Mesothelial cell of epicardium (in vitro differentiated cells): ENCODE measurements at places on chromosomes 3 and 15. TPM values are rescaled to one million over a fixed set of nuclear protein-coding genes. Genes with fewer than 3 reads are reported as not detected.

DNA sequence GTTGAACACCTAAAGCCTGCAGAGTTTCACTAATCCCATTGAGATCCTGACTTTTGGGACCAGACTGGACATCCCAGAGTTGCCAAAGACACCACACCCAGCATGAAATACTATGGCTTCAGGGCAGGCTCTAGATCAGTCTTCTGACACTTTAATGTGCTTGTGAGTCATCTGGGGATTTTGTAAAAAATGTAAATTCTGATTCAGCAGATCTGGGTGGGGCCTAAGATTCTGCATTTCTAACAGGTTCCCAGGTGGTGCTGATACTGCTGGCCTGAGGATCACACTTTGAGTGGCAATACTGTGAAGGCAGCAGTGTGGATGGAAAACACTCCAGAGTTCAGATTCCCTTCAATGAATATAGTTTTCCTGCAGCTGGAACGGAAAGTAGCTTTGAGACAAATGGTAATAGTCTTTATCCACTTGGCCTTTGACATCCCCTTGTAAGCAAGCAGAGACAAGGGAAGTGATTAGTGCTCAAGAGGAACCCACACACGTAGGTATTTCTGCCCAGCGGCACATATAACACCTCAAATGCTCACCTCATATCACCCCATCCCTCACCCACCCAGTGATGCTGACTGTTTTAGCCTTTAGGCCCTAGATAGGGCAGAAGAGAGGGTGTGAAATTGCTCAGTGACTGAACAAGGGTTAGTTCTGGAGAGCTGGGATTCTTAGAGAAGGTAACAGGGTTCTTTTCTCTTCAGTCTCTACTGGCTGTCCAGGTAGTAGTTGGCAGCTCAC, 51.5 kb upstream of the GSK3B start:
- peaks cover 30% of the 10 kb centered on the region for H3K4me1 ChIP-seq
- no peaks in the 10 kb centered on the region for H3K36me3 ChIP-seq
- peak overlapping the region; percentile 40 for H3K27ac ChIP-seq
- no peak for DNase-seq
- H3K27me3 ChIP-seq = no peaks in the 10 kb centered on the region
- no peak overlapping the region for H3K4me3 ChIP-seq

The TADA3 gene
- total RNA-seq = 67.2 to 71.0 TPM (median 69.8 TPM) in 3 replicates

DNA sequence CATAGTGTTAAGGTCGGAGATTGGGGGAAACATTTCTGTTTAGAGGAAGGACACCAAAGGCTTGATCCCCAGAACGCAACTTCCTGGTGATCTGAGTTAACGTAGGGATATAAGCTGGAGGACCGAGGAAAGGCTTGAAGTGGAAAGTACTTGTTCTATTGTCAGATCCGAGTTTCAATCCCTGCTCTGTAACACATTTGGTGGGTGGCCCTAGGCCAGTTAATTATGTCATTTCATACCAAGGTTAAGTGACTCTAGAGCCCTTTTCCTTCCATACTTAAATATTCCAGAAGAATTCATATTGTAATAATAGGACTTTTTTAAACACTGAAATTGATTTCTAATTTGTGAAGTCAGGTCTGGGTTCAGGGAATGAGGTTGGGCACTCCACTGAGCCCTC, 80.9 kb downstream of the RPLP1 start:
- no peak for DNase-seq
- no peaks in the 10 kb centered on the region for H3K36me3 ChIP-seq
- H3K27me3 ChIP-seq = peaks cover 20% of the 10 kb centered on the region
- H3K4me1 ChIP-seq = peaks cover 50% of the 10 kb centered on the region
- H3K27ac ChIP-seq = no peak overlapping the region

GRCh38 chr3:152611905-152612304, 223.0 kb upstream of the P2RY1 start:
- H3K4me1 ChIP-seq = peaks cover 10% of the 10 kb centered on the region
- no peak overlapping the region for H3K4me3 ChIP-seq
- no peak for DNase-seq
- no peak overlapping the region for H3K27ac ChIP-seq
- no peaks in the 10 kb centered on the region for H3K36me3 ChIP-seq
- H3K27me3 ChIP-seq = no peaks in the 10 kb centered on the region

The CATSPER2 gene
- total RNA-seq = 6.6 to 11.2 TPM (median 7.8 TPM) in 3 replicates

DNA sequence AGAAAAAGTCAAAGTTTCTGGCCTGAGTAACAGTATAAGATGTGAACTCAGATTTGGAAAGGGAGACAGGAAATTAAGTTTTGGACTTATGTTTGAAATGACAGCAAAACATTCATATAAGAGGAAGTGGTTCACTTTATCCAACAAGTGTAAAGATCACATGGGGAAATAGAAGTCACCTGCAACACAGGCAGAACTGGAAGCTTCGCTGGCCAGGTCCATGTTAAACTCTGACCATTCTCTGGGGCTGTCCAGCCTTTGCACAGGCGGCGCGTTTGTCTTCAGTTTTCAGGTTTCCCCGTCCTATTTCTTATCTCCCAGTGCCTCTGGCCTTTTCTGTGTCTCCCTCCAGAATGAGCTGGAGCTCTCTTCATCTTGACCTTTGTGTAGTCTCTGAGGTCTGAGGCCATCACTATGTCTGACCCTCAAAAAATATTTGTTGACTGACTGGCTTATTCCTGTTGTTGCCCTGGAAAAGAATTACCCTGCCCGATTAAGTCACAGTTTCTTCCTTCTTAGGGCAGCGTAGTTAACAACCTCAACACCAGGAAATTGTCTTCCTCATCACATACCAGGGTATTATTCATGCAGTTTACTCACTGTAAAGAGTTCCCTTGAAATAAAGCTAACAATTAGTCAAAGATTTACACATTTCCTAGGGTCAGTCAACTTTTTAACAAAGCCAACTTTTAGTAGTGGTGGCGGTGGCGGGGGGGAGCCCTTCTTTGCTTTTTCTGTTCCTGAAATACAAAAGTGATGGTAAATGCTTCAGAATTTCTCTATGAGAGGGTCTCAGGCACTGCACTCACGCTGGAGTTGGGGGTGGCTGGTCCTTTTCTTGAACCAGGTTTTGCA, 959 bp upstream of the RASA2 start:
- no peaks in the 10 kb centered on the region for H3K27me3 ChIP-seq
- no peaks in the 10 kb centered on the region for H3K36me3 ChIP-seq
- no peak for DNase-seq
- H3K4me1 ChIP-seq = peaks cover 14% of the 10 kb centered on the region
- peak overlapping the region; percentile 82 for H3K27ac ChIP-seq
- peak overlapping the region; percentile 73 for H3K4me3 ChIP-seq

DNA sequence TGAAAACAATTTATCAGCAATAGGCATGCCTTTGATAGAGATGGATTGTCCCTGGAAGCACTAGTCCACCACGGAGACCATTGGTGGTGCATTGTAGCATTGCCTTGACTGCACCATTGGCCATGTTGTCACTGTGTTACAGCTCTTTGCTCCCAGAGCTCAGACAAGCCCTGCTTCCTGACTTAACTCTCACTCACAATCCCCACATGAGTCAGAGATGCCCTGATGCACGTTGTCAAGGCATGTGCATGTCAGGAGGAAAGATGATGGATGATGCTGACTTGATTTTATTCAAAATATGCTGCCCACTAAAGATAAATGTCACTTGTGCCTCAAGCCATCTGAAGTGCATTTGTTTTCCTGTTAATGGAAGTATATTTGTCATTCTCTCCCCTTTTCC, 266.1 kb downstream of the ARRDC4 start:
- no peaks in the 10 kb centered on the region for H3K36me3 ChIP-seq
- no peak overlapping the region for H3K4me3 ChIP-seq
- H3K4me1 ChIP-seq = no peaks in the 10 kb centered on the region
- H3K27me3 ChIP-seq = peaks cover 62% of the 10 kb centered on the region

The EFHB gene
- 1.0 to 2.7 TPM (median 1.1 TPM) in 3 replicates for total RNA-seq

GRCh38 chr3:177934001-177934891, 602.0 kb upstream of the KCNMB2 start:
- no peaks in the 10 kb centered on the region for H3K36me3 ChIP-seq
- peak overlapping the region; percentile 11 for H3K27ac ChIP-seq
- DNase-seq = no peak
- H3K27me3 ChIP-seq = no peaks in the 10 kb centered on the region
- peaks cover 37% of the 10 kb centered on the region for H3K4me1 ChIP-seq

- peaks cover under 1% of the 10 kb centered on the region for H3K4me1 ChIP-seq
- no peak overlapping the region for H3K27ac ChIP-seq
- DNase-seq = no peak
- no peak overlapping the region for H3K4me3 ChIP-seq
Observed at GRCh38 chr15:78732634-78733033, 78.6 kb downstream of the ADAMTS7 start.

GRCh38 chr3:151146071-151146730, 56.8 kb downstream of the GPR171 start:
- H3K36me3 ChIP-seq = peaks cover 2% of the 10 kb centered on the region
- peaks cover 31% of the 10 kb centered on the region for H3K4me1 ChIP-seq
- H3K27ac ChIP-seq = no peak overlapping the region
- DNase-seq = peak; percentile 67
- H3K27me3 ChIP-seq = no peaks in the 10 kb centered on the region

DNA sequence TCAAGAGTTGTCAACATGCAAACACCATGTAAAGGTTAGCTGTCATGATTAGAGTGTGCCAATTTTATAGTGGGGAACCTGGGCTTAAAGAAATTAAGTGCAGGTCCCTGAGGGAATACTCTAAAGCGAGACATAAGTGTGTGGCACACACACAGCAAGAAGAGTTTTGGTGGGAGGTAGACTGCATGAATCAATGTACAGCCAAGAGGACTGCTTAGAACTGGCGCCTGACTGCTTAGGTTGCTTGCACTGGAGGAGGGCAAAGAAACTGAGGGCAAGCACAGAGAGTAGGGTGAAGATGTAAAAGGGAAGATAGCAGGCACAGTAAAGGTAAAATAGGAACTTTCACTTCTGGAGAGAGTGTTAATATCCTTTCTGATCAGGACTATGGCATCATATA, 184.9 kb downstream of the SOX2 start:
- H3K4me3 ChIP-seq = no peak overlapping the region
- H3K27me3 ChIP-seq = peaks cover 8% of the 10 kb centered on the region
- DNase-seq = no peak
- H3K4me1 ChIP-seq = no peaks in the 10 kb centered on the region

DNA sequence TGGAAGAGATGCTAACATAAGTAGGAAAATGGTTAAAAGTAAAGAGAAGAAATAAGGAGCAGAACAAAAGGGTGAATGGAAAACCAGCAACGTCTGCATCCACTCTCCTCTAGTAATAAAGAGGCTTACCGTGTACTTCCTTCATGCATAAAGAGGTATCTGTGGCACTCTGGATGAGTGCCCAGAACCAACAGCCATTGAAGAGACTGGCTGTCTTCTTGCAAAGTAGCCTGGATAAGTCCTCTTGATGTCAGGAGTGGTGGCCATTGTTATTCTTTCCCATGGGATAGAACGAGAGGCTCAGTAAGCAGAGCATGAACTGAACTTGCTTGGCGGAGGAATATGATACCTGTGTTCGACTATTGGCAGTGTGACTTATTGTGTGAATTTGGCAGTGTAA, 186.2 kb upstream of the RASGRP1 start:
- H3K4me1 ChIP-seq = peaks cover 3% of the 10 kb centered on the region
- no peak overlapping the region for H3K4me3 ChIP-seq
- H3K36me3 ChIP-seq = no peaks in the 10 kb centered on the region
- no peak overlapping the region for H3K27ac ChIP-seq
- peaks cover 8% of the 10 kb centered on the region for H3K27me3 ChIP-seq

DNA sequence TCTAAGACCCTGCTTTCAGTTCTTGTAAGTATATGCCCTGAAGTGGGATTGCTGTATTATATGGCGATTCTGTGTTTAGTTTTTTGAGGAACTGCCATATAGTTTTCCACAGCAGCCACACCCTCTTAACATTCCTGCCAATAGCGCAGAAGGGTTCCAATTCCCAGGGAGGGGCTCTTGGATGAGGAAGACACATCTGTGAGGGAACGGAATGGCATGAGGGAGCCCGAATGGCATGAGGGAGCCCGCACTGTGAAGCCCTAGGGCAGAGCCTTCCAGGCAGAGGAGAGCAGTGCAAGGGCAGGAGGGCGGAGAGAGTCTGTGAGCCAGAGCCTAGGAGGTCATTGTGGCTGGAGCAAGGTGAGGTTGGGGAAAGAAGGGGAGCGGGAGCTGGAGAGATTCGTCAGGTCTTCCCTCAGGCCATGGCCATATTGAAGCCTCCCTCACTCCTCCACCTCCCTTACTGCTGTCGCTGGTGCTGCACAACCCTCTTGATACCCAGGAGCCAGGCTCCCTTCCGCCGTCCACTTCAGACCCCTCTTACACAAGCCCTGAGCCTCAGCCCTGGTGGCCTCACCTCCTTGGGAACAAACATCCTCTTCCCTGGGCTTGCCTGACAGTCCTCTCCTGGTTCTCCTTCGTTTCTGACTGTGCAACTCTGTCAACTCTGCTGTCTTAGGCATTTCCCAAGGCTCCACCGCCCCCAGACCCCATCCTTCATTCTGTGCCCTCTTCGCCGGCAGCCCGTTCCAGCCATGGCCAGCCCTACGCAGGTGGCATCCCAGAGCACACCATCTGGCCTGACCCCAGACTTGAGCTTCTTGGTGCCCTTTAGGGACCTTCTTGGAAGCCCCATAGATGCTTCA, 51.4 kb downstream of the FGD5 start:
- no peak for DNase-seq
- no peaks in the 10 kb centered on the region for H3K4me1 ChIP-seq
- H3K27me3 ChIP-seq = peaks cover 17% of the 10 kb centered on the region
- H3K36me3 ChIP-seq = no peaks in the 10 kb centered on the region

DNA sequence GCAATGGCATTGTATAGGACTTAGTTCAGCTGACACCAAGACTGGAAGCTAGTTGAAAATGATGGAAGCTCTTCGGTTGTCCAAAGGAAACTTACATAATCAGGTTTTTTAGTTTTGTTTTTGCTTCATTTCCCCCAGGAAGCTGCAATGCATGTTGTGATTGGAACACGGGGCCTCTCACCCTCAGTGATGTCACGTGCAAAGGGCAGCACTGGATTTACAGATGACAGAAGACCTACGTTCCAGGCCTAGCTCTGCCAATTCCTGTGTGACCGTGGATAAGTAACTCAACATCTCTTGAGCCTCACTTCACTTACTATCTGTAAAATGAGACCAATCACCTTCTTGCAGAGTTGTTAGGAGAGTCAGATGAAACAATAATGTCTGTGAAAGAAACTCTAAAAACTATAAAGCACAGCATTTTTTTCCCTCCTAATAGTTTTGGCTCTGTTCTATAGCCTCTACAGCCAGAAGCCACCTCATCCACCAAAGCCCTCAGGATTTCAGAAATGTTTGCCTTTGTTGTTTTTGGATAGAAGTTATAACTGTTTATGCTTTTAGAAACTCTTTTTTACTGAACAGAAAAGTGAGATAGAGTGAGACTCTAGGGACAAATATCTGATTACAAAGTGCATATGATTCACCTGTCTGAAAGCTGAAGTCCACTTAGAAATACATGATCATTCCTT, 4.6 kb downstream of the RBSN start:
- H3K4me3 ChIP-seq = no peak overlapping the region
- H3K36me3 ChIP-seq = peaks cover 22% of the 10 kb centered on the region
- no peaks in the 10 kb centered on the region for H3K27me3 ChIP-seq
- no peak overlapping the region for H3K27ac ChIP-seq
- no peak for DNase-seq
- peaks cover 21% of the 10 kb centered on the region for H3K4me1 ChIP-seq

DNA sequence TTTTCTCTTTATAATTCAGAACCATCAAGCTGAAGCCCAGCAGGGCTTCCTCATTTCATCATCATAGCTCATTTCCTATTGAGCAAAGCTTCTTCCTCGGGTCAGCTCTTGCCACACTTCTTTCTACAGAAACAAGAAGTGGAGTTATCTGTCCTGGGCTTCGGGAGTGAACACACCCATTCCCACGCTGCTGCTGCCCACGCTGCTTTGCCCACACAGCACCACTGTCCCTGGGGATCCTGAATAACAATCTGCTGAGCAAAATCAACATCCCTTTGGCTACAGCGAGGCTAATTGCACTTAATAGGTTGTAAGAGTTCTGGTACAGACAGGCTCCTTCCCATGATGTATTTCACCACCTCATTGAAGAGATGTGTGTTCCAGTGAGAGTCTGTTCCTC, 23.7 kb downstream of the CEP19 start:
- H3K27me3 ChIP-seq = no peaks in the 10 kb centered on the region
- H3K4me1 ChIP-seq = no peaks in the 10 kb centered on the region
- H3K27ac ChIP-seq = no peak overlapping the region
- H3K4me3 ChIP-seq = no peak overlapping the region
